ENCODE measurements at places on chromosomes 12 and 14.

GRCh38 chr14:30656190-30656632 lies 34.1 kb downstream of the SCFD1 start:
- DNase-seq, result peak; percentile 33

GRCh38 chr12:49917166-49917787 lies 13.6 kb upstream of the FAIM2 start:
- no peak for DNase-seq

GRCh38 chr14:50670196-50670865 lies 2.2 kb upstream of the SAV1 start:
- no peak for DNase-seq

DNA sequence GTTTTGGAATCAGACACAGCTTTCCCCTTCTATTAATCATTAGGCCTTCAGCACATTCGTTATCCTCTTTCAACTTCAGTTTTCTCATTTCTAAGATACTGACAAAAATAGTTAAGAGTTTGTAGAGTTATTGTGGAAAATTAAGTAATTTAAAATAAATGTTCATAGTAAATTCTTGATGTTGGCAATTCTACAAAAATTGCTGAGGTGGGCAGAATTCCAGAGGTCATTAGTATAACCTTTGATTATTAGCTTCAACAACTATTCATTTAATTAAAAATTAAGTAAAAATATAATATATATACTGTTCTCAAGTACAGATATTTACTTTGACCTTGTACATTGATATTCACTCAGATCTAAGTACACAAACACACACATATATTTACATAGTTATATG lies 58.5 kb downstream of the DIO2 start:
- DNase-seq, result no peak

GRCh38 chr12:95205016-95205624 lies 12.1 kb downstream of the FGD6 start:
- no peak for DNase-seq

DNA sequence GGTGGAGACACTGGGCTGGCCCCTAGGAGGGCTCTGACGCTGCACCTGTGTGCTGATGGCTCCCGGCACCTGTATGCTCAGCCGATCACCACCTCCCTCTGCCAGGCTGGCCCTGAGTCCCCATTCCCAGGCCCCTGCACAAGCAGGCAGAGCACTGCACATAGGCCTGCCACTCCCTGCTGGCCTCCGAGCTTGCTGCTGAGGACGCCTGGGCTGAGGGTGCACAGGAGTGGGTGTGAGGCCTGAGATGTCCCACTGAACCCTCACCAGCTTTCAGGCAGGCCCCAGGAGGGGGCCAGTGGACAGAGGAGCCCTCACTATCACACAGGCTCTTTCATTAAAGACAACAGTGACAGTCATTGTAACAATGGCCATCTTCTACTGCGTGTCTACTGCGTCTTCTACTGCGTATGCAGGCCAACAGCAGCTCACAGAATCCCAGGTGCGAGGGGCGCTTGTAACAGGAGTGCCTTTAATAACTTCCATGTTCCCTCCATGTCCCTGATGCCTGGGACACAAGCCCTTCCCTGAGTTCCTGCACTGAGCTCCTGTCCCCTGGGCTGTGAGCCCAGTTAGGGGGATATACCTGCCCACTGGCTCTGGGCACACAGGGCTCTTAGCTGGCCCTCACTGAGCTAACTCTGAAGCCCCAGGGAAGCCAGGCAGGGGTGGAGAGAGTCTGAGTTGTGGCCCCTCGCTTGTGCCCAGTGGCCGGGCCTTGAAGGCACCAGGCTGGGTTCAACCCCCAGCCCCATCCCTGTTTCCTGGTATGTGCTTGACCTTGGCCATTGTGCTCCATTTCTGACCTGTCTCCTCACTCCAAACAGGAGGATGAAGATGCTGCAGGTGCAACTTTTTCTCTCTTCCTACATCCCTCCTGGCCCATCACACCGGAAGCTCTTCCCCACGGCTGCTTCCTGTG lies 71.3 kb downstream of the PRIMA1 start:
- no peak for DNase-seq

DNA sequence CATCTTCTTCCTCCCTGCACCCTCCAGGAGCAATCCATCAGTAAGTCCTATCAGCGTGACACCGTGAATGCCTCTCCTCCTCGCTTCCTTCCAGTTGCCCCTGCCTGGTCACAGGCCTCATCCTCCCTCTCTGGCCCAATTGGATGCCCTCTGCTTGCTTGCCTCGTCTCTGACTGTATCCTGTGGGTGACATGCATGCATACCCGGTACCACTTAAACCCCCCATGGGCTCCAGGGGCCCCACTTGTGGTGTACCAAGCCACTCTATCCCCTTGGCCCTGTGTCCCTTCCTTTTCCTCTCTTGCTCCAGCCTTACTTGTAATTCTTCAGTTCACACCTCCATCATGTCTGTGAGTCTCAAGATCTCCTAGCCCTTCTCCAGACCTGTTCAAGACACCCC lies 106.0 kb upstream of the RTL1 start:
- DNase-seq, result no peak

GRCh38 chr12:27180906-27181505 lies 63.1 kb upstream of the STK38L start:
- DNase-seq, result no peak

GRCh38 chr14:67942080-67942710 lies 122.6 kb downstream of the RAD51B start:
- DNase-seq, result no peak

DNA sequence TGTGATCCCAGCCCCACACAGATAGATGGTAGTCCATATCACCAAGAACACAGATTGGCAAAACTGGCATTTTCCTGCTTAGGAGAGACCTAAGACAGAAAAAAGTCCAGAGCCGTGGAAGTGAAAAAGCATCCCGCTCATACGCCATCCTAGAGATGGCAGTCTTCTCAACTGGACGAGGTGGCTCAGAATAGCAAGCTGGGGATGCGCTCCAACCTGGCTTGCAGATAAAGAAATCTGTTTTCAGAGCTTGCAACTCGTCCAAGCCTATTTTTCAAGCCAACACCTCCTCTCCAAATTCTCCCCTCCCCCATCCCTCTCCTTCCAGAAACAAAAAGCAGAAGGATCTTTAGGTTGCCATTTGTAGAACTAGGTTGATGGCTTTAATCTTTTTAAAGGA lies 74.3 kb upstream of the OTX2 start:
- no peak for DNase-seq

GRCh38 chr14:61218157-61218556 lies 63.0 kb downstream of the TMEM30B start:
- DNase-seq, result no peak

DNA sequence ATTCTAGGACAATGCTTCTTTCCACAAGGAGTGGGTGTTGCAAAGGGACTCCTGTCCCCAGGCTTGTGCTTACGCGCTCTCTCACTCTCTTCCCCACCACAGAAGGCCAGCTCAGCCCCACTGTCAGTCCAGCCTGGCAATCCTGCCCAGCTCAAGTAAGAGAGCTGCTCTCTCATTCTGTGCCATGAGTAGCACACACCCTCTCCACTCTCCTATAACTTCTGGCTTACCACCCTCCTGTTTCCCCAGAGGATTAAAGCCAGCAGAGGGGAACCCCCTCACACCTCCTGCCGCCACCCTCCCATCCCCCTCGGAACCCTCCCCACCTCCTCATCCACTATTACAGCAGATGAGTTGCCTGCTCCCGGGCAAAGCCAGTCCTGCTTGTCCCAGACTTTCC lies 17.1 kb downstream of the NCKAP5L start:
- no peak for DNase-seq

- no peak for DNase-seq
These were observed 2.4 kb downstream of the EAPP start for GRCh38 chr14:34536951-34537676.

DNA sequence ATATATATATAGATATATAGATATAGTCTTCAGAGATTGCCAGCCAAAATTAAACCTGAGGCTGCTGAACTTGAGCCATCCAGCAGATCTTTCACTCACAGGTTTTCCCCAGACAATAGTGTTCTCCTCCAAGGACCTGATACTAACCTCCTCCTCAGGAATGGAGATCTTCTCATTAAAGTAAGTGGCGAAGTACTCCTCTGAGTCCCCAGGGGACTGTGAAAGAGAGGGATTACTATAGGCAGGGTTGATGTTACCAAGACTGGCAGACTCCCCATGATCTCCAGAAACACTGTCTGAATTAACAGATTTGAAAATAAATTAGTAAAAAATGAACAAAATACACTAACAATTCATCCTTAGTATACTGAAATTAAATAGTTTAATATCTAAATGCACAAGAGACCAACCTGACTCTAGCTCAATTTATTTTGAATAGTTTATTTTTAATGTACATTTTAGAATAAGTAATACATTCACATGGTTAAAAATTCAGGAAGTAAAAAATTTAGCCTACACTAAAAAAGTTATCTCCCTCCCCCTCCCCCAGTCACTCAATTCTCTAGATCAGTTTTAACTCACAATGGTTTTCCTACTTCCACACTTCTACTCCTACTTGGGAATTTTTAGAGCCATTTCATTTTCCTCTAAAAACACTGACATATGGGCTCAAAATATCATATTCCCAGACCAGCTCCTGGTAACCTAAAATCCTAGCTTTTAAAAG lies 17.7 kb downstream of the SLC11A2 start:
- no peak for DNase-seq

DNA sequence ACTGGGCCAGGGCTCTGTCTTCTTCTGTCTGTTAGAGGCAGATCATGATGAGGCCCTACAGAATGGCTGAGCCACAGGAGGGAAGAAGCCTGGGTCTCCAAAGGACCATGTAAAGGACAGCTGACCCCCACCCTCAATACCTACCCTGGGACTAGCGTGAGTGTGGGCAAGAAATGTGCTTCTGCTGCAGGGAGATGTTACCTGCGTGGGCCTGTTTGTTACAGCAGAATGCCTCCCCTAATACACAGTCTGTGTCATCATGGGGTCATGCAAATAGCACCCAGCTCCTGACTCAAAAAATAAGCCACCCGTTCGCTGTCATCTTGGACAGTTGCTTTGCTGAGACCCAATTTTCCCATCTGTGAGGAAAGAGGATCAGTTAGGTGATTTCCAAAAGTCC lies 90.6 kb downstream of the CALM1 start:
- DNase-seq, result no peak

All from NCI-H526 (cell line).